ENCODE measurements at places on chromosomes 16 and 17.

DNA sequence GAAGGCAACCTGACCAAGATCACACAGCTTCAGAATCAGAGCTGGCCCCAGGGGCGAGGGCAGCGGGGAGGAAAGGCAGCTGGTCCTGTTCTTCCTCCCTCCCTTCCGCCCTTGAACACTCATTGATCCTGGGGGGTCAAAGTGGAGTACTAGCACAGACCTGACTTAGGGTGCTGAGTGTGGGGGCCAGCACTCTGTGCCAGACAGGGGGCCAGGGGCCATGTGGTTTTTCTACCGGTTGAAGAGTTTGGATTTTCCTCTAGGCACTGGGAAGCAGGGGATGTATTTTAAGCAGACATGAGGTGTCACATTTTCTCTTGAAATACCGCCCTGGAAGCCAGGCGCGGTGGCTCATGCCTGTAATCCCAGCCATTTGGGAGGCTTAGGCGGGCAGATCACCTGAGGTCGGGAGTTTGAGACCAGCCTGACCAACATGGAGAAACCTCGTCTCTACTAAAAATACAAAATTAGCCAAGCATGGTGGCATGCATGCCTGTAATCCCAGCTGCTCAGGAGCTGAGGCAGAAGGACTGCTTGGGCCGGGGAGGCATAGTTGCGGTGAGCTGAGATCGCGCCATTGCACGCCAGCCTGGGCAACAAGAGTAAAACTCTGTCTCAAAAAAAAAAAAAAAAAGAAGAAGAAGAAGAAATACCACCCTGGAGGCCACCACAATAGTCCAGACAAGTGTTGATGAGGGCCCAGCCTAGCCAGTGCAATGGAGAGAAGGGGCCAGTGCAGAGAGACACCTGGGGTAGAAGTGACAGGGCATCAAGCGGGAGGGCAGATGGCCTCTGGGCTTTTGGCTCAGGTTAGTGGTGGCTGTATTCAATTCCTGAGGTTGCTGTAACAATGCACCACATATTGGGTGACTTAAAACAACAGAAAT, 15.3 kb downstream of the OSBPL7 start:
- DNase-seq = no peak

- no peak for DNase-seq
These were observed 14.5 kb upstream of the RASL10B start for GRCh38 chr17:35716897-35717465.

DNA sequence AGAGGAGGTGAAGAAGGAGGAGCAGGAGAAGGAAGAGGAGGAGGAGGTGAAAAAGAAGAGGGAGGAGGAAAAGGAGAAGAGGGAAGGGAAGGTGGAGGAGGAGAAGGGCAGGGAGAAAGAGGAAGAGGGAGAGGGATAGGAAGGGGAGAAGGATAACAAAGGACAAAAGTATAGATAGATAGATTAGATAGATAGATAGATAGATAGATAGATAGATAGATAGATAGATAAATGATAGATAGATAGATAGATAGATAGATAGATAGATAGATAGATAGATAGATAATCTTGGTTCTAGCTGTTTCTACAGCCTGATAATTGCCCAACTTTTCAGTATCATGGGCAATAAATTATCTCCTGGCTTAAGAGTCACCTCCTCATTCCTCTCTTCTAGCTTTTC, 296.2 kb upstream of the C16orf82 start:
- DNase-seq = no peak

GRCh38 chr16:67936124-67936879, at the start of gene PSMB10:
Gene PSMB10 (minus strand): TSS chr16:67936850. CDS start chr16:67936749, 101 bp downstream.
- peak; percentile 59 for DNase-seq

GRCh38 chr17:78472035-78472905, 93.8 kb downstream of the PGS1 start:
- no peak for DNase-seq

- no peak for DNase-seq
These were observed 105.8 kb downstream of the CMIP start for GRCh38 chr16:81550432-81550808.
